ENCODE measurements at places on chromosomes 16 and 17. TPM values are rescaled to one million over a fixed set of nuclear protein-coding genes. Genes with fewer than 3 reads are reported as not detected.

The MTHFSD gene
- 43.4 TPM for total RNA-seq

The LAT gene
- 17.9 TPM for total RNA-seq

The CUEDC1 gene
- 17.0 TPM for total RNA-seq

The INCA1 gene
- 0.95 TPM for total RNA-seq

Data from suprapubic skin (tissue), 4 donors.